ENCODE measurements at places on chromosomes 16 and 17.

DNA sequence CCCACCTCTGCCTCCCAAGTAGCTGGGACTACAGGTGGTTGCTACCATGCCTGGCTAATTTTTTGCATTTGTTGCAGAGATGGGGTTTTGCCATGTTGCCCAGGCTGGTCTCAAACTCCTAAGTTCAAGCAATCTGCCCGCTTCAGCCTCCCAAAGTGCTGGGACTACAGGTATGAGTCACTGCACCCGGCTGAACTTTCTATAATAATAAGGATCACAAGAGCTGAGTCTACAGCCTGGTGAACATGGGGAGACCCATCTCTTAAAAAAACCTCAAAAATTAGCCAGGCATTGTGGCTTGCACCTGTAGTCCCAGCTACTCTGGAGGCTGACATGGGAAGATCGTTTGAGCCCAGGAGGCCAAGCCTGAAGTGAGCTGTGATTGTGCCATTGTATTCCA, 53.5 kb downstream of the WDR59 start:
- DNase-seq = no peak

GRCh38 chr17:1186923-1187771, 7.4 kb upstream of the ABR start:
- DNase-seq = peak; percentile 44

- DNase-seq = no peak
Observed at GRCh38 chr16:59478838-59479237, 744.7 kb upstream of the GOT2 start.

DNA sequence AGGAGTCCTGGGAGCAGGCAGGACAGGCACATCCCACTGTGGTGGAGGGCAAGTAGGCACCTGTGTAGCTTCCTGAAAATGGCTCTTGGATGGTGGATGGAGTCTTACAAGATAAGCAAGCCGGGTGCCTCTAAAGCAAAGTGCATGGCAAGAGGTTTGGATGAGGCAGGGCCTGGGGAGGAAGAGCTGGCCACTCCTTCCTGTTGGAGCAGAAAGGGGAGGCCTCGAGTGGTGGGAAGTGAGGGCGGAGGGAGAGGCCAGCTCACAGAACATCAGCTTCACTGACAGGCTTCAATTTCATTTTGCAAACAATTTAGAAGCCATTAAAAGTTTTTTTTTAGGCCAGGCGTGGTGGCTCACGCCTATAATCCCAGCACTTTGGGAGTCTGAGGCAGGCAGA, 31.0 kb downstream of the CD300A start:
- DNase-seq = no peak

- no peak for DNase-seq
Observed at GRCh38 chr17:39391448-39391847, 10.0 kb downstream of the FBXL20 start.

DNA sequence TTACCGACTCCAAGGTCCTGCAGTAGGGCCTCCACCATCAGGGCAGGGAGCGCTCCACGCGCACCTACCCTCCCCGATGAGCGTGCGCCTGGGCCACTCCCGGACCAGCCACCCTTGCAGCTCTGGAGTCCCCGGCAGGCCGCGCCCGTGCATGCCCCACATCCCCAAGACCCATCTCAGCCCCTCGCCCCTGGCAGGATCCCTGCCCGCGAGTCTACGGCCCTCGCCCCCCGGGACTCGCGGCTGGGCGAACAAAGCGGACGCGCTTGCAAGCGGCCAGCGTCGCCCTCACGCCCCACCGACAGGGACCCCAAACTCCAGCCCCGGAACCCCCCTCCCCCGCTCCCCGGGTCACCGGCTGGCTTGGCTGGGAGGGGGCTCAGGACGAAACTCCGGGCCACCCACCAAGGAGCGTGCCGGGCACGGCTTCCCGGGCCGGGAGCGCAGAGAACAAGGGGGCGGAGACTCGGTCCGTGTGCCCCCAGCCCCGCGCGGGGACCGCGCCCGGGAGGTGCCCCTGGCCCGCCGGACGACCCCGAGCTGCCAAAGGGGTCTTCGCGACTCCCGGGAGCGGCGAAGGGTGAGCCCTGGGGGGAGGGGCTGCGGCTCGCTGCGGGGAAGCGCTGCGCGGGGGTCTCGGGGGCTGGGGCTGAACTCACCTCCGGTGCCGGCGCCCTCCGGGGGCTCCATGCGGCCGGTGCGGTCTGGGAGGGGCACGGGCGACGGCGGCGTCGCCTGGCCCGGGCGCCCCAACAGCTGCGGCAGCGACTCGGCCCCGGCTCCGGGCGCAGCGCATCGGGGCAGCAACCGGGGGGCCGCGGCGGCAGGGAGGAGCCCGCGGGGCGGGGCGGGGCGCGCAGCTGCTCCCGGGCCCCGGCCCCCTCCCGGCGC, at the start of gene DBNDD1:
Gene DBNDD1, minus strand, starts transcription at position 805 of the 891 bp plus-strand sequence. Its CDS starts 115 bp downstream, at position 690.
- DNase-seq = no peak

- DNase-seq = no peak
Observed at GRCh38 chr16:53073022-53073421, 18.2 kb downstream of the CHD9 start.

- DNase-seq = no peak
Observed at GRCh38 chr16:50301626-50302471, 35.5 kb downstream of the ADCY7 start.

DNA sequence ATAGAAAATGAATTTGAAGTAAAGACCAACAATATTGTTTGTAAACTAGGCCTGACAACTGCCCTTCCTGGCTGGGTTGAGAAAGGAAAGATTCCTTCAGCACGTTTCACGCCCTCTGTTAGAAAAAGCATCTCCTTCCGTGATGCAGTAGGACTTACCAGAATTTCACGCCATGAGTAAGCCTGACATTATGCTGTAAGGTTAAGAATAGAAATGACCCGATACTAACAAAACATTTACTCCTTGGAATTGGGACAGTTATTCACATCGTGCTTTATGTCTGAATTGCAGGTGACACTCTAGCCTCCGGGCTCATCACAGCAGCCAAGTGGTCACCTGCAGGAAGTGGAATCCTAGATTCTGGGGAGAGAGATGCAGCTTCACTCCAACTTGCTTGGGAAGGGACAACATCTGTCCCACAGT, 17.5 kb downstream of the MARCHF10 start:
- DNase-seq = no peak

DNA sequence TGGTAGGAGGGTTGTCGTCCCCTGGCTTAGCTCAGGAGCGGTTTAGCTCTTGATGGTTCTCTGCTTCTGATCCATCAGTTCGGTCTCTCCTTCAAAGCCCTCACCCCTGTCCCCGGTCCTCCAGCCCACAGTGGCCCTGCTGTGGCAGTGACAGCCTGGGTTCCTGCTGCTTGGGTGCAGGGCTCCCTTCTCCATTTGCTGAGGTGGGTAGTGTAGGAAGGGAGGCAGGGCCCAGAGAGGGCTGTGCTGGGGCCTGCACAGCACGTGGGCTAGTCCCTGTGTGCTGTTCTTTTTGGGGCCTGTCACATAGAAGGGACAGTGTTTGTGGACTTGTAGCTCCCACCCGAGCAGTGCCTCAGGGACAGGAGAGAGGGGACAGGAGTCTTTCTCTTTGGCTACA, 18.3 kb downstream of the TMEM94 start:
- DNase-seq = no peak

DNA sequence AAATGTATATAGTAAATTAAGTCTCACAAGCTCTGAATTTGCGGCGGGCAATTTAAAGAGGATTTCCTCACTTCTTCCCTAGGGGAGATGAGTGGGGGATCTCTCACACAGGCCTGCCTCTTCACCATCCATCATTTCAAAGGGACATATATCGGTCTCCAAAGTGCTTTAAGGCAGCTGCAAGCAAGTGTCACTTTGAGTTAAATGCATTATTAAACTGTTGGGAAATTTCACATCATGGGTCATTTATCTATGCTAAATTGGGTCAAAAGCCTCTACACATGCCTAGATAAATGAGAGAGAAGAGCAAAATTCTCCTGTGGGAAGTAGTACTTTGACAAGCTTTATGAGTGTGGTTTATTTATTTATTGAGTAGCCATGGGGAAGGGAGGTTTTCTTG, 1106.1 kb upstream of the GOT2 start:
- no peak for DNase-seq
